GM13976 (cell line): ENCODE measurements at places on chromosomes 7 and 10.

DNA sequence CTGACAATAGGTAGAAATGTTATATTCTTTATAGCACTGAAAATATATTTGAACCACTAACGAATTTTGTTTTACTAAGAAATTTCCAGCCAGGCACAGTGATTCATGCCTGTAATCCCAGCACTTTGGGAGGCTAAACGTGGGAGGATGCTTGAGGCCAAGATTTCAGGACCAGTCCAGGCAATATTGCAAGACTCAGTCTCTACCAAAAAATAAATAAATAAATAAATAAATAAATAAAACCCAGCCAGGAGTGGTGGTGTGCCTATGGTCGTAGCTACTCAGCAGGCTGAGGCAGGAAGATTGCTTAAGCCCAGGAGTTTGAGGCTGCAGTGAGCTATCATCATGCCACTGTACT is 39.8 kb downstream of the PIP4K2A start:
- DNase-seq = no peak

- DNase-seq = peak; percentile 30
Measured at GRCh38 chr10:70145166-70145665, 1.3 kb downstream of the TYSND1 start.

DNA sequence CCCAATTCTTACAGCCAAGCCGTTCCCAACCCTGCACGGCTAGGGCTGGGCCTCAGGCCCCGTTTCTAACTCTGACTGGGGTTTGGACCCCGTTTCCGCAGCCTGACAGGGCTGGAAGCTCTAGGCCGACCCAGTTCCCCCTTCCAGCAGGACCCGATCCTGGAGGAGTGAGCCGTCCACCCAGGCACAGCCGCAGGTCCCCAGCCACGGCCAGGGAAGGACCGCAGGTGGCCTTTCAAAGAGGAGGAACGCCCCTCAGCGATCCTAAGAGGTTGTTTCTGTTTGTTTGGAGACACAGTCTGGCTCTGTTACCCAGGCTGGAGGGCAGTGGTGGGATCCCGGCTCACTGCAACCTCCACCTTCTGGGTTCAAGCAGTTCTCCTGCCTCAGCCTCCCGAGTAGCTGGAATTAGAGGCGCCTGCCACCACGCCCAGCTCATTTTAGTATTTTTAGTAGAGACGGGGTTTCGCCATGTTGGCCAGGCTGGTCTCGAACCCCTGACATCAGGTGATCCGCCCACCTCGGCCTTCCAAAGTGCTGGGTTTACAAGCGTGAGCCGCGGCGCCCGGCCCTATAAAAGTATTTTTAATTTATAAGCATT is 778 bp upstream of the GET4 start:
- no peak for DNase-seq

DNA sequence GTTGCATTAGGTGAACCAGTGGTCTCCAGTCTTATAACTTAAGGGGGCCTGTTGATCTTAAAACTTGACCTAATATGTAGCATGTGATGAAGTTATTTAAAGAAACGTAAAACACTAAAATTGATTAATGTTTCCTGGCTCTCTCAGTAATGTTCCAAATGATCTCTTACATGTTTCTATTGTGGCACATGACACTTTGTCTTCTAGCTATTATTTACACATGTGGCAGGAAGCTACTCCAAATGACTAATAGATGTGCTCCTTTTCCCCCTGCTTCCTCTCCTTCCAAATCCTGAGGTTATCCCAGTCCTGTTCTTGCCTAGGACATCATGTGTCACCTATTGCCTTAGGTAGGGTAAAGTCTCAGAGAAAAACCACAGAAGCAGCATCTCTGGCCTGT is 89.4 kb downstream of the FAS start:
- DNase-seq = no peak

DNA sequence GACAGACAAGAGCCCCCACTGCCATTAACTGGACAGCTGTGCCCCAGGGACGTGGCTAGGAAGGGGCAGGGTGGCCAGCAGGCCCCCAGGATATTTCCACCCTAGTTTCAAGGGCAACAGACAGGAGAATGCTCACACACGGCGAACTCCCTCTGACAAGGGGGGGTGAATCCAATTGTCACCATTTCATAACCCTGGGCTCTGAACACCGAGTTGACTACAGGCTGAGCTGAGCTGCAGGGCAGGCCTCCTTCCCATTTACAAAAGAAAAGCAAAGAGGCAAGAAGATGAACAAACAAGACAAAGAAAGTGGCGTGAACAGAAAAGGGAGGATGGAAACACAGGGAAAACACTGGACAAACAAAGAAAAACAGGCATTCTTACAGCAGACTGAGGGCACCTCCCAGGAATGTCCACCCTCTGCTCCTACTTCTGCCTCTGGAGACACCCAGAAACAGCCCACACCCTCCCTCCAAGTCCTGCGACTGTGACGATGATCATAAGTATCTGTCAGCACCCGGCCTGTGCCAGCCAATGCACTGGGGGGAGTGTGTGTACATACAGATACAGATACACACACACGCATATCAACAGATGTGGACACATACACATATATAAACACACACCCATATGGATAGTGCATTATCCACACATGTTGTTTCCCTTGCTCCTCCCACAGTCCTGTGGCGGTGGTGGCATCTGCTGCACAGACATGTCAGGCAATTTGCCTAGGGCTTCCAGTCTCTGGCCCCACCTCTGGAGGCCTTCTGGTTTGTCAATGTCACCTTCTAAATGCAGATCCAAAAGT is 66.2 kb downstream of the FAM53B start:
- DNase-seq = no peak

DNA sequence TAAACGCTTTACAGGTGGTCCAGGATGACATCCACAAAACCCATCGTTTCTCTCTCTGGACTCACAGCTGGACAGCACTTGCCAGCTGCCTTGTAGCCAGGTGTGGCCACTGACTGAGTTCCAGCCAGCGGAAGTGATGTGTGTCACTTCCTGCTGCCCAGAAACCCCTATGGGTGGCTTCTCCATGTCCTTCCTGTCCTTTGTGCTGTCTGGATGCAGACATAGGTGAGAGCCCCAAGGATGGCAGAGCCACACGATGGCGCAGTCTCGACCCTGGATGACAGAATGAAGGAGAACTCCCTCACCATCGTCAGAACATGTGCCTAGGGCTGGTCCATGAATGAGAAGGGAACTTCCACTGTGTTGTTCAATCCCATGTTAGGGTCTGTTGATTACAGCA is 22.1 kb downstream of the NMT2 start:
- no peak for DNase-seq

DNA sequence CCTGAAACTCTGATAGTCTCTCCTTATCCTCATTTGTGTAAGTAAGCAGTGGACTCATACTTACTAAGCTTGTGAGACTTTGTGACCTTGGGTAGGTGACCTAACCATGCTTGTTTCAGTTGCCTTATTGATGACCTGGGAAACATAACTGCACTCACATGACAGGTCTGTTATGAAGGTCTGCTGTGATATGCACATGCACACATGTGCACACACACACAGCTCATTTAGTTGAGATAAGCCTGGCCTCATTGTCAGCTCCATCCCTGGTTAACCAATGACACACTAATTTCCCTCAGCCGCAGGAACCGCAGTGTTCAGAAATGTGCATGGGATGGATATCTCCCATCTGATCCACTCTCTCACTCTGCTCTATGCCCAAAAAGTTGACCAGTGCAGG is 177.2 kb downstream of the GPAM start:
- no peak for DNase-seq

- DNase-seq = no peak
Measured at GRCh38 chr10:63007112-63007511, 126.0 kb upstream of the NRBF2 start.

GRCh38 chr7:8965177-8965576 is 531.8 kb downstream of the NXPH1 start:
- DNase-seq = no peak

DNA sequence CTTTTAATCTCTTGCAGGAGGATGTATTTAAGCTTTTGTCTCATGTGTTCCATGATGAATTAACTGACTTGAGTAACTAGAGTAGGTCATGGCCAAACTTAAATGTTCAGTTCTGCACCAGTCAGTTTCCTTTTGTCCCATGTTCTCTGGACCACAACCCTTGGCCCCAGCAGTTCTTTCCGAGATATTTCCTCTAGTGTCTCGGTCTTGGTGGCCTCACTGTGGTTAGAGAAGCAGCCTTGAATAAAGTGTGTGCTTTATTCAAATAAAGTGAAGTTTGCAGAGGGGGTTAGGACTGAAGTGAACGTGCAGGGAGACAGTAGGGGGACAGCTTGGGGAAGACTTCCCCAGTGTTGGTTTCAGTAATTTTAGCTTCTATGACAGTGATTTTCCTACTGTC is 9.3 kb downstream of the ZNF212 start:
- DNase-seq = peak; percentile 45

DNA sequence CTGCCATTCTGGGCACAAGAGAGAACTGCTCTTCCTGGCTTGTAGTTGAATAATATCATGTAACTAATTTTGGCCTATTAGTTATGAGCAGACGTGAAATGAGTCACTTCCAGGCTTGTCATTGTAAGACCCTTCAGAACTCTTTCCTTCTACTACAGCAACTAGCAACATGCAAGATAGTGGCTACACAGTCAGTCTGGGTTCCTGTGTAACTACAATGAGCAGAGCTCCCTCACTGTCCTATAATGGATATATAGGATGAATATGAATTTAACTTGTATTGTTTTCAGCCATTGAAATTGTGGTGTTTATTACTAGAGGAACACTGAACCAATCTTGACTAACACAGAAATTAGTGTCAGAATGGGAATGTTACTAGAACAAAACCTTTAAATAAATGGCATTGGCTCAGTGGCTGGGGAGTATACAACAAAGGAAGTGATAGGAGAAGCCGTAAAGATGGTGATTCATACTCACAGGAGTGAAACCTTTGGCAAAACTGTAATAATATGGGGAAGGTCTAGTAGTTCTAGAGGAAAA is 2.9 kb upstream of the MTPN start:
- no peak for DNase-seq

- no peak for DNase-seq
Measured at GRCh38 chr7:148708026-148708885, 9.6 kb downstream of the CUL1 start.

DNA sequence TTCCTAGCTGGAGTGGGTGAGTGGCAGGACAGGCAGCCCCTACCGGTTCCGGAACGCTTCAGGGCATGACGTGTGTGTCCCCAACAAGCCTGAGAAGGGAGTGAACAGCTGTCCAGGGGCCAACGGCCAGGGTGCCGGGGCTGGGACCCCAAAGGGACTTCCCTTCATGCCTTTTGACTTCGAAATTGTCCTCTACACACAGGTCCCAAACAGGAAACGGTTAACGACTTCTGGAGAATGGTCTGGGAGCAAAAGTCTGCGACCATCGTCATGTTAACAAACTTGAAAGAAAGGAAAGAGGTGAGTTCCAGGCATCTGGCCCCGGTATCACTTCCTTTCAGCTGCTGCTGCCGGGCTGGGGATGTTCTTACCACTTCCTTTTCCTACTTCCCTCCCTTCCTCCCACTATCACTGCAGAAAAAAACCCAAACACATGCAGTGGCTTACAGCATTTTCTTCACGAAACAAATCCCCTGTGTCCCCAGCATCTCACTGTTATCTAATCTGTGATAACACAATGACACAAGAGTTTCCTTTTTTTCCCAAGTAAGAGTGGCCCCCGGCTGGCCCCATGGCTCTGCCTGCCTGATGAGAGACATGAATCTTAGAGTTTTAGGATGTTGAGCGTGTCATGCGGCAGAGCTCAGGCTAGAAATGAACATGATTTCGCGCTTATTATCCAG is 63.2 kb downstream of the MKI67 start:
- peak; percentile 55 for DNase-seq

- no peak for DNase-seq
Measured at GRCh38 chr7:29476916-29477315, 86.7 kb upstream of the PRR15 start.

DNA sequence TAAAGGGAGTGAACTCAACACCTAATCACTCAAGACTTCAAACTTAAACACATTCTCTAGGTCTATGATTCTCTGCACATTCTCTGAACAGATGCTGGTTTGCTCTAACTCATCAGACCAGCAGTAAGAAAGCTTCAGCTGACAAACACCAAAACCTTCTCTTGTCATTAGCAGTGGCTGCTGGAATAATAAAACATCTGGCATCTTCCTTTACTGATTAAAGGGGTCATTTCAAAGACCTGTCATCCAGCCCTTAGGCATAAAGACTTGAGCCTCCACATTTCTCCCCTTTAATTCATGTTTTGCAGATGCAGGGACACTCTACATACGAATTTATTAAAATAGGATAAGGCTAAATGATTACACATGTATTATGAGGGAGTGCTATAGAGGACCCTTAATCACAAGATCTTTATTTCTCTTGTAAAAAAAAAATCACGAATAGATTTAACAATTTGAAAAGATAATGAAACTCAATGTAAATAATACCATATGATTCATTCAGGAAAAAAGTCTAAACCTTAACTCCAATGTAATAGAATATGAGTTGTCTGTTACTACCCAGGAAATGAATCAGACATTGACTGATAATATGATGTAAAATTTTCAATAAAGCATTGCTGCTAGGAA is 152.4 kb upstream of the GNAI1 start:
- no peak for DNase-seq

DNA sequence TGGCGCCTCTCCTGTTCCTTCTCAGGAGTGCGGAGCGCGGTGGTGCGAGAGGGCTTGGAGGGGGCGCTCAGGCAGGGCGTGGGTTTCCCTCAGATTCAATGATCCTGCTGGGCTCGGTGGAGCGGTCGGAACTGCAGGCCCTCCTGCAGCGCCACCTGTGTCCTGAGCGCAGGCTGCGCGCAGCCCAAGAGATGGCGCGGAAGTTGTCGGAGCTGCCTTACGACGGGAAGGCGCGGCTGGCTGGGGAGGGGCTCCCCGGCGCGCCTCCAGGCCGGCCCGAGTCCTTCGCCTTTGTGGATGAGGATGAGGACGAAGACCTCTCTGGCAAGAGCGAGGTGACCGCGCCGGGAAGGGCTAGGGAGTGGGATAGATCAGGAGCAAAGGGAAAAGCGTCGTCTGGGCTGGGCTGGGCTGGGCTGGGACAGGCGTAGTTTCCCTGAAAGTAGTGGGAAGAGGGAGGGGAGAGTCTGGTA is 17.0 kb downstream of the FAM131B start:
- peak; percentile 68 for DNase-seq

DNA sequence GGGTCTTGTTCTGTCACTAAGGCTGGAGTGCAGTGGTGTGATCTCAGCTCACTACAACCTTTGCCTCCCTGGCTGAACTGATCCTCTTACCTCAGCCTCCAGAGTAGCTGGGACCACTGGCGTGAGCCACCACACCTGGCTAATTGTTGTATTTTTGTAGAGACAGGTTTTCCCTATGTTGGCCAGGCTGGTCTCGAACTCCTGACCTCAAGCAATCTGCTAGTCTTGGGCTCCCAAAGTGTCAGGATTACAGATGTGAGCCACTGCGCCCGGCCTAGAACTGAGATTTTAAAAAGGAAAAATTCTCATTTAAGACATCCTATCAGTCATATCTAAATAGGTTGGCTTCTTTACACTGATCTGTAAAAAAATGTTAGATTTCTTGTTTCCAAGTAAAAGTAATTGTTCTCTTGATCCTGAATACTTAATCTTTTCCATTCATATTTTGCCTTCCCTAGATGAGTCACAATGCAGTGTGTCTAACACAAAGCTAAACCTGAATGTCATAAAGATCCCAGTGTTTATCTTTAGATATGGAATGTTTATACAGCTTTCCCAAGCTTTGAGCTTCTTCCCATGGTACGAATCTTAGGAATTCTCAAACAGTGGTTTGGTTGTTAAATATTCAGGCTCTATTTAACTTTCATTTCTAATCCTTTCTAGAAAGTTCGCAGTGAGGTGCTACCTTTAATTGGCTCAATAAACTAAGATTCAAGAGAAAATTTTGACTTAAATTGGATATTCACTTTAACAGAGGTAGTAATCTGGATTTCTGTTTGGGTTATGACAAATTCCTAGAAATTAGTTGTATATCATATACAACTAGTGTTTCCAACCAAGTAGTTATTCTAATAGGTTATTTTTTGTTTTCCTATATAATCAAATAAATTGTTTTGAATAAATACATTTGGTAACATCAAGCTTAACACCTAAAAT is 12.1 kb upstream of the LAMB1 start:
- no peak for DNase-seq
